ENCODE measurements at places on chromosomes 16 and 17. TPM values are rescaled to one million over a fixed set of nuclear protein-coding genes. Genes with fewer than 3 reads are reported as not detected.

- no peak for DNase-seq
Measured at GRCh38 chr16:87366288-87366687, 17.3 kb downstream of the FBXO31 start.

DNA sequence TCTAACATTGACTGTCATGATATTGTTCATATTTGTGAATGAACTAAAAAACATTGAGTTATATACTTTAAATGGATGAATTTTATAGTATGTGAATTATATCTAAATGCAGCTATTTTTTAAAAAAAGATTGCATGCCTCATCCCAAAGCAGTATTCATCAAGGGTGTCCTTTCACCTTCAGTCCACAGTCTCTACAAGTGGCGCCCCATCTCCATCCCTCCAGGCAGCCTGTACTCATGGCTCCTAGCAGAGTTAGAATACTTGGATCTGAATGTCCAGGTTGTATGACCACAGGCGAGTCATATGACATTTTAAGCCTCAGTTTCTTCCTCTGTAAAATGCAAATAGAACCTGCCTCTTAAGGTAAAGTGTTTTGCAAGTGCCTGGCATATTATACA, 69.8 kb downstream of the TMEM100 start:
- DNase-seq = no peak

DNA sequence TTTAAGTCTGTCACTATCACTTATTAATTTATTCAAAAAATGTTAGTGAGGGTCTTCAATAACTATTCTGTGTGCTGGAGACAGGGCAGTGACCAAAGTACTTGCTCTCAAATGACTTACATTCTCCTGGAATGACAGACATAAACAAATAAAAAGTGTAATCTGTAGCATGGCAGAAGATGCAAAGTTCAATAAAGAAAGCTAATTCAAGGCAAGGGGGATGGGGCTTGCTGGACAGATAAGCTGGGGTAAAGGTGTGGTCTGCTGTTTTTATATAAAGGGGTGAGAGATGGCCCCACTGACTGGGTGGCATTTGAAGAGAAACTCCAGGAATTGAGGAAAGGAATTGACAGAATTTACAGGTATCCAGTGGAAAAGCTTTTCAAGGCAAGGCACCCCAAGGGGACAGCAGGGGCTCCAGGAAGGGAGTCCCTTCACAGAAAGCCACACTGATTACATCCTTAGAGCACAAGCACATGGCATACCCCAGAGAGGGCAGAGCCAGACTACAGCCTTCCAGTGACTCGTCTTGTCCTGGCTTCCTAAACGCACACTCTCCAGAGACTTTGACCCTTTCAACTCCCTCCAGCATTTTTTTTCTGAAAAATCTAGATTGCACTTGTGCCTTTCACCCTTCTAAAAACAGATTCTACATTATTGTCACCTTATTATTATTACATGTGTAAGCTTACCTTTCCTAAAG, 123.7 kb upstream of the HS3ST3A1 start:
- peak; percentile 57 for DNase-seq

DNA sequence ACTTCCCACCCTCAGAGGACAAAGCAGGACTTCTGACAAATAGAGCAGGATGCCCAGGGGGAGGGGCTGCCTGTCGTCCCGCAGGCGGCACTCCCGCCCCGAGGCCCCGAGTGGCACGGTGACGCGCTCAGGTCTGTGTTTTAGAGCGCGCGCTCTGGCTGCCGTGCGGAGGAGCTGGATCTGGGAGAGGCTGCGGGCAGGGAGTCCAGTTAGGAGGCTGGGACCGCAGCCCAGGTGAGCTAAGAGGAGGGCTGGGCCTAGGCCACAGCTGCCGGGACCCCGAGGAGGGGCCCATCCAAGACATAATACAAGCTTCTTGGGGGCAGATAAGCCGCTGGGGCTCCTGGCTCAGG, 6.4 kb downstream of the DOC2A start:
- no peak for DNase-seq

DNA sequence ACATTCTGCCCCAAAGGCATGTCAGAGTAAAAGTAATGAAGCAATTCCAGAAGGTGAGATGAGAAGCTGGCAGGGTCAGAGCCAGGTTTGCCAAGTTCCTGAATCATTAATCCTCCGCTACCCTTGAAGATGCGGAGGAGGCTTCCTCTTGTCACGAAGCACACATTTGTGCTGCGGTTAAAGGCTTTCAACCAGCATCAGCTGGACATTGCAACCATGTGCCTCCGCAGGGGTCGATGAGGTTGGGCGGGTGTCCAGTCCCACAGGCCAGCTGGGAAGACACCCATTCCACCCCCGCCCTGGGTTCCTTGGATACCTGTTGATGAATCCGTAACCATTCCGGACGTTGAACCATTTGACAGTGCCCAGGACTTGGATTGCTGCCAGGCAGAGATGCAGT, 1.3 kb downstream of the YBX2 start:
- DNase-seq = no peak

Gene KRTAP9-2
- total RNA-seq = not detected

DNA sequence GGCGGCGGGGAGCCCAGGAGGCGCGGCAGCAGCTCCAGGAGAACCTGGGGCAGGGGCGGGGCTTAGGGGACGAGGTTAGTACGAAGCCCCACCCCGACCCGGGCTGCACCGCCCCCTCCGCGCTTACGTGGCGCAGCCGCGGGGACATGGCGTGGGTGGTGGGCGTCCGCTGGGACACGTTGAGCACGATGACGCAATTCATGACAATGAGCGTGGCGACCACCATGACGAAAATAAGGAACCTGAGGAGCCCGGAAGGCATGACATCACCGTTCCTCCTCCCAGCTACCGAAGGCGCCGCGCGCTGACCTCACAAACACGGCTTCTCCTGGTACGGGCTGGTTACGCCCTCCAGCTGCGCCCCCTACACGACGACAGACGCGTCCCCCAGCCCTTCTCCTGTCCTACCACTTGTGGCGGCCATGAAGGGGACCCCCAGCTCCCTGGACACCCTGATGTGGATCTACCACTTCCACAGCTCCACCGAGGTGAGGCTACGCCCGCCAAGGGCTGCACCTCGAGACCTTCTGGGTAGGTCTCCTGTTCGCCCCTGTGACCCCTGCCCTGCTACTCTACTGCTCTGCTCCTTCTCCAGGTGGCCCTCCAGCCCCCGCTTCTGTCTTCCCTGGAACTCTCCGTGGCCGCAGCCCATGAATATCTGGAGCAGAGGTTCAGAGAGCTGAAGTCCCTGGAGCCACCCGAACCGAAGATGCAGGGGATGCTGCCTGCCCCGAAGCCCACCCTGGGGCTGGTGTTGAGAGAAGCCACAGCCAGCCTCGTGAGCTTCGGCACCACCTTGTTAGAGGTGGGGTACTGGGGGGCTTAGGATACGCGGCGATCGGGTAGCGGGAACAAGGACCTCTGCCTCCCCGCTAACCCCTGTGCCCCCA, at the start of gene C17orf107:
TSS of gene C17orf107 (plus strand) at position 196 of the 890 bp plus-strand sequence. CDS start at position 423, 227 bp downstream.
- DNase-seq = peak; percentile 79

GRCh38 chr16:53775106-53775820, 71.3 kb downstream of the FTO start:
- DNase-seq = no peak

DNA sequence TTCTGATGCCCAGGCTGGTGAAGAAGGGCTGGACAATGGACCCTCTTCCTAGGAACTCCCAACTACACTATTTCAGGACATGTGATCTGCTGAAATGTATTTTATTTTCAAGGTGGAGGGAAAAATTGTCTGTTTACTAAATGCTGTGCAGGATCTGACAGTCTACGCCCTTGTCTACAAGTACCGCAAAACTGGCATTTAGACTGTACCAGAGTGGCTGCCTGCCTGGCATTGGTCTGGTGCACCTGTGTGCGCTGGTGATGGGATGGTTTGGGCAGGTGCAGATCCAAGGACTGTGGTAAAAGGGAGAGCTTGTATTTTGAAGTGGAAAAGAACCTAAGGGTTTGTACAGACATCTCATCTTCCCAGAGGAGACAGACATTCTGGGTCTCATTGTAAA, 79.7 kb downstream of the AIPL1 start:
- no peak for DNase-seq

GRCh38 chr16:89397331-89397861, 93.0 kb downstream of the ANKRD11 start:
- DNase-seq = no peak

Gene GNGT2
- total RNA-seq = 0.56 TPM

DNA sequence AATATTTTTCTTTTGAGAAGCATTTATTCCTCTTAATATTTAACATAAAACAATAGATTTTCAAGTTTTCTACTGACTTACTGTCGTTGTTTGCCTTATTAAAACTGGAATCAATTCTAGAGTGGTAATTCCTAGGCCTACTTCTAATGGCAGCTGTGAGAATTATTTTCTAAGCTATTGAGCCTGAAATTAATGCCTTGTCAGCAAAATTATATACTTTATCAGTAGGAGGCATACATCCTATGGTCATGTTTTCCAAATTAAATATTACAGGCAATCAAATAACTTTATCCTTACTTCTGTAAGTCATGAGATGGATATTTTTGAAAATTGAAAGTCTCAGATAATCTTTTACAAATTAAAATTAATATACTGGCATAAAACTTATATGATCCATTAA, 239.1 kb upstream of the CNTNAP4 start:
- no peak for DNase-seq

GRCh38 chr17:49551221-49552069, 24.2 kb upstream of the NXPH3 start:
- no peak for DNase-seq

GRCh38 chr17:1625581-1625980, 3.1 kb downstream of the SLC43A2 start:
- DNase-seq = no peak

DNA sequence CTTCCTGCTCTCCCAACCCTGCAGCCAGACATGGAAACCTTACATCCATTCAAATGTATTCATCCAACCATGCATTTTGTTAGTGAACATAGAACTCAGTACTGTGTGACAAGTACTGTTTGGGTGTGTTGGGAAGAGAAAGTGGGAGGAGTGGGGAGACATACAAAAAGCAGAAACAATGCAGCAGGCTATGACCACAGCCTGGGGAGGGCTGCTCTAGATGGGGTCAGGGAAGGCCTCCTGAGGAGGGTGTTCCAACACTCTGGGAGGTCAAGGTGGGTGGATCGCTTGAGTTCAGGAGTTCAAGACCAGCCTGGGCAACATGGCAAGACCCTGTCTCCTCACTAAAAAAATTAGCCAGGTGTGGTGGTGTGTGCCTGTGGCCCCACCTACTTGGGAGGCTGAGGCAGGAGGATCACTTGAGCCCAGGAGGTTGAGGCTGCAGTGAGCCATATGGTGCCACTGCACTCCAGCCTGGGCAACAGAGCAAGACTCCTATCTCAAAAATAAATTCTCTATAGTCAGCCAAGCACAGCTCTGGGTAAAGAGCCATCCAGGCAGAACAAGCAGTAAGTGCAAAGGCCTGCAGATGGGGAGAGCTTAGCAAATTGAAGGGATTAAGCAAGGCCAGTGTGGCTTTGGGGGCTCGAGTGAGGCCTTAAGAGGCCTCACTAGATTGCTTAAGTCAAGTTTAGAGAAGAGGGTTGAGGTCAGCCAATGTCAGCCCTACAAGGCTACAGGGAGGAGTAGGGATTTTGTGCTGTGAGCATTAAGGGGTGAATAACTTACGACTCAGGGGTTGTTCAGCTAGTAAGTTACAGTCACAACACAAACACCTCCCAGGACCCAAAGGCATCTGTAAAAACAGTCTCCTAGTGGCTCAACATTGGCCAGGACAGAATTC, 5.5 kb downstream of the SLC13A2 start:
- DNase-seq = peak; percentile 5

DNA sequence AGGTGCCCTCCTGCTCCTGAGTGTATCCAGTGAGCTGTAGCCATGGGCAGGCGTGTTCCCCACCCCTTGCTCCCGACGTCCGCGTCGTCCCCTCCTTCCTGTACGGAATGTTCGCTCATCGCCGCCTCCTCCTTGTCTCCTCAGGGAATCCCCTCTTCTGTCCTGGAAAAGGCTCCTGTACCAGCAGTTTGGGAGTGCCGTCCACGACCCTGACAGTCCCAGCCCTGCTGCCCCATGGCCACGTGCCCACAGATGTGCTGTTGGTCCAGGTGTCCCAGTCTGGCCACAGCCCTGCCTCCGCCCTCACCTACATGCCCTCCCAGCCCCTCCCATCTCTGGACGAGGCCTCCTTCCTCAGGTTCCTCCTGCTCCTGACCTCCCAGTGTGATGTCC, 30.2 kb downstream of the OR1D5 start:
- no peak for DNase-seq

DNA sequence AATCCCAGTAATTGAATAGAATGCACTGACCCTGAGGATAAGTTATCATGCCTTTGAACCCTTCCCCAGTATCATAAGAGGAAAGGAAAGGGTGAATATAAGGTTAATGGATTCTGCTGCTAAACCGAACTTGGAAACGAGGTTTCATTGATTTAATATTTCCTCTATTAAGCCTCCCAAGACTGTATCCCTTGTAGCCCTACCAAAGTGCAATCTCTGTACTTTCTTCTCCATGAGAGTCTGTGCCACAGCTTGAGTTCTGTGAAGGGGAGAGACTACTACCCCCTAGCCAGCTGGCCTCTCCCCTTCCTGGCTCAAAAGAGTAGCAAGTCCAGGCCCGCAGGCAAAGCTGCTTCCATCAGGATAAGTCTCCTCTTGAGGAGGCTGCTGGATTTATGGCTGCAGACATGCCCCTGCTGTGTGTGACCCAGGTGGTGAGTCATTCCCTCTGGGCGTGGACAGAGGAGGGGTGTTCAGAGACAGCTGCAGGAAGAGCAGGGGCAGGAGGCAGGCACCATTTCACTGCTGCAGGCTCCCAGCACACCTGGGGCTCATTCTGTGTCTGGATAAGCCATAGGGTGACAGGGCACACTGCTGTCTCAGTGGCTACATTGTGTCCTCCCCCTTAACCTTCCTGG, 58.4 kb downstream of the TOM1L2 start:
- DNase-seq = peak; percentile 90

DNA sequence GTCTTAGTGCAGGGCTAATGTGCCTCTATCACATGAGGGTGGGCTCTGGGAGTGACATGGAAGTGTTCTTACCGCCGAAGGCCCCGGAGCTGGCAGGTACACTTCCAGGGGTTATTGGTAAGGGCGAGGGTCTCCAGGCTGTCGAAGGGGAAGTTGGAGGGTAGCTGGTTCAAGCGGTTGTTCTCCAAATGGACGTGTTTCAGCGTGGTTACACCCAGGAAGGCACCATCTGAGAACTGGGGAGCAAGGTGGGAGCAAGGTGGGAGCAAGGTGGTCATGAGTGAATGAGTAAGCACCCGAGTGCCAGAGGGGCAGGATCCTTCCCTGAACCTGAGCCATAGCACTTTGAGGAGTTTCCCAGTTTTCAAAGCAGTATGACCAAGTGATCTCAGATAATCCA, 3.0 kb downstream of the CHAD start:
- no peak for DNase-seq

- no peak for DNase-seq
Measured at GRCh38 chr16:65543781-65544740, 422.2 kb upstream of the CDH11 start.

- DNase-seq = peak; percentile 83
Measured at GRCh38 chr17:72446525-72447250, 325.9 kb downstream of the SOX9 start.

GRCh38 chr17:42678951-42679491, 2.2 kb upstream of the PLEKHH3 start:
- peak; percentile 39 for DNase-seq

GRCh38 chr17:47205419-47205963, 3.7 kb upstream of the MYL4 start:
- DNase-seq = peak; percentile 68
